ENCODE measurements at places on chromosomes 12 and 14.

DNA sequence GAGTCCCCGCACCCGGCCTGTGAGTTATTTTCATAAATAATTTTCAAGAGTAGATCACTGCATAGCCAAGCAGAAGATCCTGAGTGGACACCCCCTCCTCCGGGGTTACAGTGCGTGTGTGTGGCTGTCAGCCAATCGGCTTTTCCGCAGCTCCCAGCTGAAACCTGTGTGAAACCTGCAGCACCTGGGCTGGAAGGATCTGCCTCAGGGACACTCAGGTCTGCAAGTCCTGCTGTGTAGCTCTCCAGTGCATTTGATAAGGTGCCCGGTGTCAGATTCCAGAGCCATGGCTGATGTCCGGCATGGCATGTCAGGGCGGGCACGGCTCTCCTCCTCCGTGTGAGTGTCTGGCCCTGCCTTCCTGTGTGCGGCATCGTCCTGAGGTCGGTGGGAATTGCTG, 124.8 kb downstream of the GLT1D1 start:
- DNase-seq, result no peak

GRCh38 chr14:58797010-58797429, 159.3 kb downstream of the DACT1 start:
- DNase-seq, result no peak

GRCh38 chr12:49274396-49275069, 9.7 kb downstream of the TUBA1C start:
- no peak for DNase-seq

GRCh38 chr12:29012673-29013072, 136.4 kb upstream of the FAR2 start:
- no peak for DNase-seq

DNA sequence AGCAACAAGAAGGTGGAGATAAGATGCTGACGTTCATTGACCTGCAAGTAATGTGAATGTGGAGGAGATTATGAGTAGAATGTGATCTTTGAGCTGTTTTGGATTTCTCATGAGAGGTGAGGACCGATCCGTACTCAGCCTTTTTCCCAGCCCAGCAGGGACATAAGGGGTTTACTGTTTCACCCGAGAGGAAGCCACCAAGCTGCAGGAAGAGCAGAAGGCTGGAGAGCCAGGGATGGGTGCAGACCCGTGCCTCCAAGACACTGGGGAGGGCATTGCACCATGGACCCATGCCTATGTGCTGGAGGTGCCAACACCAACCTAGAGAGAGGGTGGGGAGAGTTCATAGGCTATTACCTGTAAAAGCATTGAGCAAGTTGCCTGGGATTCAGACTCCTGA, 206.0 kb upstream of the DIO3 start:
- no peak for DNase-seq

DNA sequence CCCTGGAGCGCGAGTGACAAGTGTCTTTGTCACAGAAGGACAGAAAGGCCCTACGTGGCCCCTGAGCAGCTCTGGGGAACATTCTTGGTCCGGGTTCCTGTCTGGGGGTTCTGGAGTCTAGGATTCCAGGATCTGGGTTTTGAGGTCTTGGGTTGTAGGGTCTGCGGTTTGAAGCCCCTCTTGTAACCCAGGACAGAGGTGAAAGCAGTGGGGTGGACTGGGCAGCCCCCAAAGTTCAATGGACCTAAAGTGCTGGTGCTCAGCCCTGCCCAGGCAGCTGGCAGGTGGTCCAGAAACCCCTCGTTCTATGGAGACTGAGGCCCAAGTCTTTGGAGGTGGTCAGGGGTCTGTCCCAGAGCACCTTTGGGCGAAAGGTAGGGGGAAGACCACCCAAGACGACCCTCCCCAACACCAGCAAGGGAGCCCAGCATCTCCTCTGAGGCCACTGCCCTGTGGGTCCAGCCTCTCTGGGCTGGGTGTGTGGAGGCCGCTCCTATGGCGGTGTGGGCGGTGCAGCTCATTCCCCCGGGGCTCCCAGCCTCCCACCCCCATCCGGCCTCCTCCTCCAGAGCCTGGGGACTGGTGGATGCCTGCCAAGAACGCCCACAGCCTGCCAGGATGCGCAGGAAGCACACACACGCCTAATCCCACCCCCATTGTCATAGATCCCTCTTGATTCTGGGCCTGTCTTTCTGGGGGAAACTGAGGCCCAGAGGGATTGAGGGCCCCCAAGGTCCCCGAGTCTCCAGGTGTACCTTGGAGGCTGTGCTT, 30.2 kb upstream of the ANKRD9 start:
- no peak for DNase-seq

- no peak for DNase-seq
These were observed 83.4 kb downstream of the NAV3 start for GRCh38 chr12:77914081-77914488.

- no peak for DNase-seq
These were observed 70.8 kb downstream of the FBXL14 start for GRCh38 chr12:1523558-1524050.

GRCh38 chr12:131239384-131240094, 285.8 kb downstream of the ADGRD1 start:
- no peak for DNase-seq

GRCh38 chr14:58309086-58309485, 10.7 kb downstream of the ARID4A start:
- DNase-seq, result no peak

GRCh38 chr14:68518166-68518565, 274.7 kb downstream of the ZFP36L1 start:
- no peak for DNase-seq

DNA sequence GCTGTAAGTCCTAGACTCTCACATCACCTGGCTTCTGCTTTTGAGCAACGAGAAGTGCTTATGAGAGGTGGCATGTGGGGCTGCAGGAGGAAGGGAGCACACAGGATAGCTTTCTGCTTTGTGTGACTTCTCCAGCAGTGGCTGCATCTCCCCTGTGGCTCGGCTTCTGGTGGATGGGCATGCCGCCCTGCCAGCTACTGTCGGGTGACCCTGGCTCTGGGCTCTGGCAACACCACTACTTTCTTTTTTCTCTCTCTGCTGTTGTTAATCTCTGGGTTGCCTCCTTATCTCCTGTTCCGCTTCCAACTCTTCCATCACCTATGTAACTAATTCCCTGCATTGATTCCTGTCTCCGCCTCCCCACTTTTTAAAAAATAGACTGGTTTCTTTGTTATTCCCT, 209.1 kb upstream of the DAAM1 start:
- DNase-seq, result no peak

GRCh38 chr14:97490521-97491070, 693.4 kb downstream of the VRK1 start:
- DNase-seq, result no peak

GRCh38 chr12:30706476-30706875, 10.8 kb upstream of the IPO8 start:
- DNase-seq, result no peak

DNA sequence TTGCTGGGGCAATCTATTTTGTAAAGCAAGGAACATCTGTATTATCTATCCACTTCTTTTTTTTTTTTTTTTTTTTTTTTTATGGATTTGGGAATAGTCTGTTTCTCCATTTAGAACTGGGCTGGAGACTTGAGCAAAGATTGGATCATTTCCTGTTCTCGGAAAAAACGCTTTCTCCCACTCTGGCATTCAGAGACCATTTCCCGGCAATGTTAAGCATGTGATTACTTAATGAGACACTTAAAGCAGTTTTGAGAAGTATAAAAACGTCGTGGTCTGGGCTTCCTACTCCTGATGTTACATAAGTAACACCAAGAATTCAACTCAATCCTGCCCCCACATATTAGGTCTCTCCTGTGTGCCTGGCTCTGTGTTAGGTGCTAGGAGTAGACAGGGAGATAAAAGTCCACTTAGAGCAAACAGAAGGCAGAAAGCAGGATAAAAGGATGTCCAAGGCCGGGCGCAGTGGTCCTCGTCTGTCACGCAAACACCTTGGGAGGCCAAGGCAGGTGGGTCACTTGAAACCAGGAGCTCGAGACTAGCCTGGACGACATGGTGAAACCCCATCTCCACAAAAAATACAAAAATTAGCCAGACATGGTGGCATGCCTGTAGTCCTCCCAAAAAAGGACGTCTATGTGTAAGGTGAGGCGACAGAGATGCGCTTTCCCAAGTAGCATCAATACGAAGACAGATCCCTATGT, 152.1 kb upstream of the GSC start:
- no peak for DNase-seq

GRCh38 chr12:103944964-103945363, 14.8 kb downstream of the HSP90B1 start:
- no peak for DNase-seq

- DNase-seq, result no peak
These were observed 160.5 kb upstream of the TRHDE start for GRCh38 chr12:72111706-72112105.

GRCh38 chr14:50344116-50344775, 32.1 kb downstream of the DMAC2L start:
- no peak for DNase-seq

GRCh38 chr12:63313139-63313538, 162.1 kb upstream of the AVPR1A start:
- no peak for DNase-seq

- no peak for DNase-seq
These were observed 7.5 kb downstream of the SLC15A5 start for GRCh38 chr12:16269946-16270345.

DNA sequence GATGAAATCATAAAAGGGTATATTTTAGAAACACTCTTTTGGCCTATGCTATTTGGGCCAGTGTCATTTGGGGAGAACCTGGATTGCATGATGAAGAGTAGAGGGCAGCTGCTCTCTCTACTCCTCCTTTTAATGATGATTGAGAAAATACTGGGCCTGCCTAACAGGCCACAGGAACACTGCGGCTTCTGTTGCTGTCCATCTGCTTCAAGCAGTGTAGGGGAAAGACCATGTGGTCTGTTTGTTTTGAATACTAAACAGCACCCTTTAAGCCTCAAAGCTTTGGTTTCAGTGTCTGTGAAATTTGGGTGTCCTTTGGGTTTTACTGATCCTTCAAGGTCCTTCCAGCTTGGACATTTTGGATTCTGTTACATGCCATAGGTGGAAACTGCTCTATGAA, 78.0 kb downstream of the TTC6 start:
- DNase-seq, result no peak

DNA sequence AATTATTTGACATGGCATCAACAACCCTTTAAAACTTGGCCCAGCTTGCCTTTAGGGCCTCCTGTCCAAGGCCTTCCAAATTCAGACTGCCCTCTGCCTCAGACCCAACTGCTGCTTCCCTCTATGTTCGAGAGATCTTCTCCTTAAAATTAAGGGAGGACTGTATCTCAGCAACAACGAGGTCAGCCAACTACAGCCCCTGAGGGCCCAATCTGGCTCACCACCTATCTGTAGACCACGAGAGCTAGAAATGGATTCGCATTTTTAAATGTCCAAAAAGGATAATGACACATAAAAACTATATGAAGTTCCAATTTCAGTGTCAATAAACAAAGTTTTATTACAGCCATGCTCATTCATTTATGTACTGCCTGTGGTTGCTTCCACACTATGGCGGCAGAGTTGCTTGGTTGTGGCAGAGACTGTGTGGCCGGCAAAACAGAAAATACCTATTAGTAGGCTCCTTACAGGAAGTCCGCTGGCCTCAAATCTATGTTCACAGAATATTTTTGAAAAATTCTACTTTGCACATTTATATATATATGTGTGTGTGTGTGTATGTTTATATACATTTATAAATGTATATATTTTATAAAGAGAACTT, 1026.9 kb downstream of the BCL11B start:
- no peak for DNase-seq

GRCh38 chr14:91337699-91338335, 79.8 kb downstream of the CCDC88C start:
- peak; percentile 68 for DNase-seq

GRCh38 chr12:32125455-32126084, 18.9 kb downstream of the BICD1 start:
- no peak for DNase-seq

GRCh38 chr12:111635524-111635923, 36.4 kb upstream of the ATXN2 start:
- no peak for DNase-seq

DNA sequence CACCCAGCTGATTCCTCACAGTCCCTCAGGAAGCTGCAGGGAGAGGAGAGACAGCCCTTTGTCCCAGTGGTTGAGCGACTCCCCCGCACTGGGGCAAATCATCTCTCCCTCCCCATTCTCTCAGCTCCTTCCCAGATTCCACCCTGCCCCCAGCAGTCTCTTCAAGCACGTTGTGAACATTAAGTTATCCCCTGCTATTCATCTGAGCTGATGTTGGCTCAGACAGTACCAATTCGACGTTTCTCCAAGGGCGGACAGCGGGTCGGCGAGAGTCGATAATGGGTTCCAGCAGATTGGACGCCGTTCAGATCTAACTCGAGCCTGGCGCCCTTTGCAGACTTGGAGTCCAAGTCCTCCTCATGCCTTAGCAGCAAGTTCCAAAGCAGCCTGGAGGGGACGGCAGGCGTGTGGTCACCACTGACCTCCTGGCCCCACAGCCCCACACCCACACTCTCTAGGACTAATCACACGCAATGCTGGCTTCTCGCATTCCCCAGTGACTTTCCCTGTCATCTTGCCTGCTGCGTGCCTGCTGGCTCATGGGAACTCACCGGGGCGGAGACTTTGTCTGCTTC, 245.9 kb downstream of the CHST11 start:
- DNase-seq, result no peak

GRCh38 chr12:121110211-121110940, 22.3 kb upstream of the P2RX7 start:
- DNase-seq, result peak; percentile 68

GRCh38 chr14:76828339-76829012, 2.3 kb downstream of the LRRC74A start:
- peak; percentile 18 for DNase-seq

- no peak for DNase-seq
These were observed 56.2 kb upstream of the RESF1 start for GRCh38 chr12:31903025-31903424.

- DNase-seq, result no peak
These were observed 134.5 kb downstream of the SLC38A1 start for GRCh38 chr12:46134205-46134811.

DNA sequence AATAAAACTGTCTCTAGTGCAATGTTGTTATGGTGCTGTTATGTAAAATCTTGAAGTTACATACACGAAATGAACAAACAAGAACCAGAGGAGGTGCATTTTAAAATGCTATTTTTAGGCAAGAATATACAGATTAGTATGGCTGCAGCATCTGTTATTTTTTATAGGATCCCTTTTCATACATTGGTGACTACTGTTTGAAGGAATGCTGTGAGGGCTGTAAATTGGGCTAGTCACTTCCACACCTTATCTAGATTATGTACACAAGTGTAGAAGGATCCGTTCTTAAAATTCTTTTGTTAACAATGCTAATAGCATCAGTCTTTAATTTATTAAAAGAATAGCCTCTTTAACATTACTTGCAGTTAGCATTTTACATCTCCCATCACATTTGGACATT, 284.3 kb upstream of the MDGA2 start:
- DNase-seq, result no peak

DNA sequence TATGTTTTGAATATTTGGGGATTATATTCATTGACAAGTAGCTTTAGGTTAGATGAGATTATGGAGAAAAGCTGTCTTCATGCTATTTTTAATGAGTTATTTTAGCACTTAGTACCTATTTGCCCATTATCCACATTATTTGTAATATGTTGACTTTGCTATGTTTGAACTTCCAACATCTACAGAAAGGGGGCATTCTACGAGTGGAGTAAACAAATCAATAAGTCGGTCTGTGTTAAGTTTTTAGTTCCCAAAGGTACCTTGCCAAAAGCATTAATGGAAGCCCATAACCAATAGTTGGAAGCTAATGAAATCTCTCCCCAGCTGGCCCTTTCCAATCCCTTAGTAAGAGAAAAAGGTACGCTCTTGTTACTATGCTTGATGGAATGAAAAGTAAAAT, 250.0 kb upstream of the E2F7 start:
- DNase-seq, result no peak

Measured in putamen (tissue), 1 donor.